ENCODE measurements at places on chromosomes 1 and 21.
A peak's percentile ranks its signal among the peaks of the same experiment; 100 is the strongest.

DNA sequence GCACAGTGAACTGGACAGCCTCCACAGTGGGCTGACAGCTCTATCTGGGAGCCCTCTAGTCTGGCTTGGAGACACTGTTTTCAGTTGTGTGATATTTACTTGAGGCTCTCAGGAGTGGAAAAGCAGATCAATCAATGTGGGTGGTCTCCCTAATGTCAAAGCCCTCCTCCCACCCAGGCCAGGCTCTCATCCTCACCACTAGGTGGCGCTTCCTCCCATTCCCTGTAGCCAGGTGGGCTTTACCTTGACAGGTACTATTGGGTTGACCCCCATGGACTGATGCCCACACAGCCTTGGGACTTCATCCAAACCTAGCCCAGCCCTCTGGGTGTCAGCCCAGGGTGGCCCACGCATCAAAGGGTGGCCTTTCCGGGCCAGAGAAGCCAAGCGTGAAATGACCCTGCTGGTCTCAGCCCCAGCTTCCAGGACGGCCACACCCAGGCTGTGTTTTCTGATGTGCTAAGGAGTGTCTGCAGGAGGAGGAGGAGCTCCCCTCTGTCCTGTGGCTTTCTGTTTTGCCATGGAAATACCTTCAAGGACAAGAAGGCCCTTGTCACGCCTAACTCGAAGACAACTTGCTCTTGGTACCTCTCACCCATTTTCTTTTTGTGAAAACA lies 54.0 kb downstream of the CLIC6 start:
- DNase-seq, result no peak

- peak; percentile 8 for DNase-seq
Measured at GRCh38 chr1:195766709-195767108, 841.5 kb downstream of the KCNT2 start.

- no peak for DNase-seq
Measured at GRCh38 chr21:42581993-42582786, 68.5 kb downstream of the SLC37A1 start.

DNA sequence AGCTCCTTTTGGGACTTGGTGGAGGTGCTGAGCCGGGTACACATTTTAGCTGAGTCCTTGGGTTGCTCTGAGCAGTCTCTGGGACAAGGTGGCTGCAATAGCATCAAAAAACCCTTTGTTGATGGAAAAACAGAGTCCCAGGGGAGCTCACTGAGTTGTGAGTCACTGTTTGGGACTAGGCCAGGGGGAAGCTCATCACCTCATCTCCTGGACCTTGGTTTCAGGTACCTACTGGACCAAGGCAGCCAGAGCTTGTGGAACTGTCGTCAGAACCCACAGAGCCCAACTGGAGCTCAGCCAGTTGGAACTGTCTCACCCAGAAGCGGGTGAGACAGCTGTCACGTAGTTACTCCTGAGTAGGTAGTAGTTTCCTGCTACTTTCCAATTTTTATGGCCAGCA lies 146.7 kb downstream of the HLX start:
- DNase-seq, result peak; percentile 29

- DNase-seq, result no peak
Measured at GRCh38 chr1:199308349-199308846, 669.6 kb downstream of the PTPRC start.

DNA sequence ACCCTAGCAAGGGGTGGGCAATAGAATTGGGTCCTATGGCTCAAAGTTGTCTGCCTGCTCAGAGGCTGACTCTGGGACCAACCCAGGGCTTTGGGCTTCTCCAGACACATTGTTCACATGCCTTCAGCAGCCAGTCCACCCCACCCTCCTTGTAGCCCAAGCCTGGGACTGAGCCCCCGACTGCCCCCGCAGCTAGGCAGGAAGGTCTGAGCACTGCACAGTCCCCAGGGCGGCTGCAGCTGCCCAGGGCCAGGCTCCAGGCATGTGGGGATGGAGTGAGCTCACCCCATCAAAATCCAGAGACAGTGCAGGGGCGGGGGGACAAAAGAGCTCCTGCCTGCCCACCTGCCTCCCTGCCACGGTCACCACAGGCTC lies 35.6 kb downstream of the HSPG2 start:
- DNase-seq, result peak; percentile 68

- DNase-seq, result peak; percentile 36
Measured at GRCh38 chr1:36151845-36152203, 2.5 kb upstream of the TRAPPC3 start.

DNA sequence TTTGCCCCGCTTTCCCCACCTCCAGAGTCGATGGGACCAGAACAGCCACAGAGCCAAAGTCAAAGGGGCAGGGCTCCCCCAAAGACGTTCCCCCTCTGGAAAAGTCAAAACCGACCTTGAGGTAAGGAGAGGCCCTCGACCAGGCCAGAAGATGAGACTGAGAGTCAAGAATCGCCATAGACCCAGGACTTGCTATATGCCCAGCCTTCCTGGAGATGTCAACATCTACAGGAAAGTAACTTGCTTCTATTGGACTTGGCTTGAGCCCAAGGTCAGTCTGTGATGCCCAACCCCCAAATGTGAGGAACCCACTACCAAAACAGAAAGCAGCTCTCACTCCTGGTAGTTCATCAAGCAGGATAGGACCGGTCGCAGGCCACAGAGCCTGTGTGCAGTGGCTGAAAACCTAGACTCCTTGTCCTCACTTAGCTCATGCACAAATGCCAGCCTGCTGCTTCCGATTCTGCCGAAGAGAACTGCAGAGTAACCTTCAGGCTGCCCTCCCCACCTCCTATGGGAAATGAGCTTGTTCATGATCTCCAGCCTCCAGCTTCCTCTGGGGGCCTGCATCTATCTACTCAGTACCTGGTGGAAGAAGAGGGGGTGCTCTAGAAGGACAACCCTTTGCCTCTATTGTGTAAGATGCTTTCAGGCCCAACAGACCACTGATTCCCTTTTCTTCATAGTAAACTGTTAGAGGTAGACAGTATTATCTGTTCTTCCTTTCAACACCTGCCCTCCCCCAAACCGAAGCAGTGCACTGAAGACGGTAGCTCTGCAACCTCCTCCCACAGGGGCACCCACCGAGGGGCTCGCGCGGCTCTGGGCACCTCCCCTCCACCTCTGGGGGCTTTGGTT lies 1.4 kb downstream of the ACOT7 start:
- DNase-seq, result no peak

DNA sequence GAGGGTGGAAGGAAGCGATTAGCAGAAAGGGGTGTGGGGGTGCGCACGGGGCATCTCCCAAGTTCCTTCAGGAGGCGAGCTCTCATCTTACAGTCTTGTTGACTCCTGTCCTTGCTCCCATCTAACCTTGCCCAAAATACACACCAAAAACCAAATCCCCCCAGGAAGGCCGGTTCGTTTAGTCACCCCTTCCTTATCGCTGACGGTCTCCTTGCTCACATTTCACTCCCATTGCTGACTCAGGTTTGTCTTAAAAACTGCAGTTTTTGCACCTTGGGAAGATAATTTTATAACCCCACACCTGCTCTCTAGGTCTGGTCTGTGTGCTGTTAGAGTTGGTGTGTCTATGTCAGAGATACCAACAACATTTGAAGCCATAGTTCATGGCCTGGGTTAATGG lies 68.1 kb upstream of the F3 start:
- no peak for DNase-seq

DNA sequence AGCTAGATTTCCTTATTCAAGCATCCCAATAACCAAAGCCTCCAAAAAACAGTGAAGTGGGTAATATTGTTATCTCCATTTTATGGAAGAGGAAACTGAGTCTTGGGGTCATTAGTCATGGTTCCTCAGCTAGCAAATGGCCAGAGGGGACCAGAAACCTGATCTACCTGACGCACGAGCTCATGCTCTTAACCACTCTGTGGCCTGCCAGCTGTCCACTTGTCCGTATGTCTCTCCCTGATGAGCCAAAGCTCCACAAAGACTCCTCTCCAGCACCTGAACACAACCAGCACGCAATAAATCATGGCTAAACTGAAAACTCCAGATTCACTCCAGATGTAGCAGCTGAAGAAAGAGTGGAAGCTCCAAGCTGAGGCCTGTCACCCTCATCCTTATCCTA lies 5.8 kb downstream of the CAPN8 start:
- no peak for DNase-seq

DNA sequence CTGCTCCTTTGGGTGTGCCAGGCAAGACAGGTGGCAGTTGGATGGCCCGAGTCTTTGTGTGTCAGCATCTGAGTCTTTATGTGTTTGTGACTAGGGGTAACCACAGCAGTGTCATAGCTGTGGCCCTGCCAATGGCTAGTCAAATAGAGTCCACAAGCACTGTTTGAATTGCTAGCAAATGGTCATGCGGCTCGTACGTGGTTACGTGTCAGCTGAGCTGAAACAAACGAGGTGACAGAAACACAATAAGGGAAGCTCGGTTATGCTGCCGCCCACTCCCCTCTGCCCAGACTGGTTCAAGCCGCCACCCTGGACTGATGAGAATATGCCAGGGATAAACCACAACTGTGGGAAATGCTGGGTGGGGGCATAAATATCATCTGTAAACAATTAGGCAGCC lies 174.3 kb upstream of the LMO4 start:
- no peak for DNase-seq

Data from cardiac fibroblast (primary cell).